ENCODE measurements at places on chromosomes 1 and 21.

DNA sequence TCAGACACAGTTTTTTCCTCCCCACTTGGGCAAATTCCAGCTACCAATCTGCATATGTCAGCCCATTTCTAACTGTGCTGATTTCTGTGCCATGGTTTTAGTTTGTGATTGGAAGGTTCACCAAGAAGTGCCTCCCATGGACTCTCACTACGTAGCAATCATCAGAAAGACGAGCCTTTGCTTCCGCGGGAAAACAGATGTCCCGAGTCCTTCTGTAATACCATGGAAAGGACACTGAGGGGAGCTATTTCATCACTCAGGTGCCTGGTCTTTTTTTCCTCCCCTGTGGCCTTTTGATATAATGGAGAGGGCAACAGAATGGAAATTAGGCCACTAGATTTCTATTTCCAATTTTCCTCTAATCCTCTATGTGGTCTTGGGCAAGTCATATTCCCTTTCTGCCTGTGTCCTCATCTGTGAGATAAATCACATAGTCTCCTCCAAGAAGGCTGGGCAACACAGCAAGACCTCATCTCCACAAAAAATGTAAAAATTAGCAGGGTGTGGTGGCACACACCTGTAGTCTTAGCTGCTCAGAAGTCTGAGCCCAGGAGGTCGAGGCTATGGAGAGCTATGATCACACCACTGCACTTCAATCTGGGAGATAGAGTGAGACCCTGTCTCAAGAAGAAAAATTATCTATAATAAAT is 24.8 kb downstream of the LEMD1 start:
- DNase-seq, result no peak

GRCh38 chr1:179197690-179198297 is 31.7 kb downstream of the ABL2 start:
- no peak for DNase-seq

GRCh38 chr1:53651356-53651755 is 87.6 kb downstream of the GLIS1 start:
- DNase-seq, result no peak

DNA sequence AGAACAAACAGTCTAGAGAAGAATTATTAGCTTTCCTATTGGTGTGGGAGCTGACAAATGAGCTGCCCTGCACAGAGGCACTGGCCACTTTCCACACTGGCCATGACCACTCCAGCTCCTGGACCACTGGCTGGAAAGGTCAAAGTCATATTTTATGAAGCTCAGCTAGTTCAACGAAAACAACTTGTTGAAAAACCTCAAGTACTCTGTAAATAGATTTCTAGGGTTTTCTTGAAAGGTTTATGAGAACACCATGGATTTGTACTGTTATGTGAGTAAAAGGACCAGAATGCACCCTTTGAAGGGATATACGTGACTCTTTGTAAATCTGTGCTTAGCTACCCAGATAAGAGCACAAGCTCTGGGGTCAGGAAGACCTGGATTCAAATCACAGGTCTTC is 54.5 kb upstream of the FGGY start:
- DNase-seq, result no peak

GRCh38 chr1:38201431-38201830 is 154.8 kb upstream of the POU3F1 start:
- DNase-seq, result no peak

DNA sequence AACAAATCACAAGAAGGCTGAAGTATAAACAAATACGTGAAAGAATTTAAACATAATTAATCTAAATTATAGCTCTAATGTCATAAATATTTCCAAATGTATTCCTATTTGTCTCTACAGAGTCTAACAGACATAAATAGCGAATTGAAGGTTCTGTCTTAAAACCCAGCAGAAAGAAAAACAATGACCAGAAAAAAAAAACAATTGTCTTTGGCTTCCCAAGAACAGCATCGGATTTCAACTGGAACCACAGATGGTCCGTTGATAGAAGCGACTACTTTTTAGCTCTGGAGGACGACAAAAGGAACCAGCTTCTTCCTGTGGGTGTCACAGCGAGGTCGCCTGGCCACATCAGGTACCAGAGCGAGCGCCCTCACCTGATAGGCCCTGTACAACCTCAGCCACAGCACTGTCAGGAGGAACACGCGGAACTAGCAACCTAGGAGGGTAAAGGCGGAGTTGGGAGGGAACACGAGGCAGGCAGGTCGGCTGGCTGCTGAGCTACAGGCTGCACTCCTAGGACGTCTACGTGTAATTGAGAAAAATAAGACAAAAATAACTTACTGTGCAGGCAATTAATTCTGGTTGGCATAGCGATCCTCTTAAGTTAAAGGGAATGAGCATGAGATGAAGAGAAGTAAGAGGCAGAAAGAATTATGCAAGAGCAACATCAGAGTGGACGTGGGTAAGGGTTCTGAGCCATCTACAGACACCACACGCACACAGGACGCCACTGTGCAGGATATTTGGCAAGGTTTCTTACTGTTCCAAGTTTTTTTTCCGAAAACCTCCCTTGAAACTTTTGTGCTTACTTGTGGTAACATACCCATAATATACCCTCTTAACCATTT is 16.7 kb upstream of the PRDM15 start:
- DNase-seq, result no peak

- DNase-seq, result no peak
Observed at GRCh38 chr1:116107371-116107770, 3.8 kb upstream of the MAB21L3 start.

GRCh38 chr1:78483903-78484302 is 6.9 kb upstream of the PTGFR start:
- DNase-seq, result peak; percentile 41

DNA sequence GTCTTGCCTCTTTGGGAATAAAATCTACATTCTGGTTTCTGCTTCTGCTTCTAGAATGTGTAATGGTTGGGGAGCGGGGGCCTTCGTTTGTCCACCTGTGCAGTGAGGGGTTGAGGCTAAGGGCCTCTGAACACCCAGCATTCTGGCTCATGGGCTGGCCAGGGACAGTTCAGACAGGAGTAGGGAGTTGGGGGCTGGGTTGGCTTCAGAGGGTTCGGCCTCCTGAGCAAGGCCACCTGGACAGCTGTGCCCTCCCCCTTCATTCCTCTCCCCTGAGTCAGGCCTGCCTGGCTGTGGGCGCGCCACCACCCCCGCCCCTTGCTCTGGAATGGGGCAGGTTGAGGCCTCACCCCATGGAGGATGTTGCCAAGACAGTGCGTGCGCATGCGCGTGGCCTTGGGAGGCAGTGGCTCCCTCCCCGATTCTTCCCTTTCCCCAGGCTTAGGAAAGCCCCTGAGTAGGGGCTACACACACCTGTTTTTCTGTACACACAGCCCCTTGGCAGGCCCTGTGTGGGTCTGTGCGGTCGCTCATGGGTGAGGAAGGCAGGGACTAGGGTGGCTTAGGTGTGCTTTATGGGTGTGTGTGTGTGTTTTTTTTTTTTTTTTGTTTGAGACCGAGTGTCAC is 57.0 kb downstream of the YARS1 start:
- no peak for DNase-seq
